ENCODE measurements at places on chromosomes 7 and 10.

DNA sequence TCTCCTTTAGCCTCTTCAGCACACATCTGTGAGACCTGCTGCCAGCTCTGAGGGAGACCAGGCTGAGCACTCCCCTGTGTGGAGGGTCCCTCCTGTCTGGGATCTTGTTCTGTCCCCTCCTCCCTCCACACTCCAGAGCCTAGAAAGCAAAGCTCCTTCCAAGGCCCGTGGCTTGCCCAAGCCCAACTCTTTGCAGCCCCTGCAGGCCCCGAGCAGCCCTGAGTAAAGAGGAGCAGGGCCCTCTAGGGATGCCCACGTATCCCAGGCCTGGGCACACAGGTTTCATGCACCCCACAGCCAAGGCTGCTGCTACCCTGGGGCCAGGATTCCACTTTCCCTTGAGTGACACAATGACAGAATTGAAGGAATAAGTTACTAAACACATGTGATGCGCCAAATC, 24.0 kb downstream of the COBL start:
- no peak for DNase-seq

GRCh38 chr7:18762189-18762588, 266.6 kb downstream of the HDAC9 start:
- DNase-seq = no peak

DNA sequence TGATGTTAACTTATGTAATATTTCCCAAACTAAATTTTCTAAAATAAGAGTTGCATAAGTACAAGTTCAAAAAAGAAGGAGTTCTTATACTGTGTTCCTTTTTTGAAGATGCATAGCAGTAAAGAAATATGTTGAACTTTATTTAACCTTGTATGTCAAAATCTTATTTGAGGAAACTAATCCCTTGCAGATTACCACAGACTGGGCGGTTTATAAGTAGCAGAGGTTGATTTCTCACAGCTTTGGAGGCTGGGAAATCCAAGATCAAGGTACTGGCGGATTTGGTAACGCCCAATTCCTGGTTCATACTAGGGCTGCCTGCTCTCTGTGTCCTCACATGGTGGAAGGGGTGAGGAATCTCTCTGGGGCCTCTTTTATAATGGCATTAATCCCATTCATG, 68.5 kb downstream of the GNAT3 start:
- no peak for DNase-seq

- no peak for DNase-seq
Observed at GRCh38 chr10:90288391-90288933, 569.4 kb downstream of the HTR7 start.

GRCh38 chr10:5633166-5633749, 33.1 kb downstream of the ASB13 start:
- no peak for DNase-seq

DNA sequence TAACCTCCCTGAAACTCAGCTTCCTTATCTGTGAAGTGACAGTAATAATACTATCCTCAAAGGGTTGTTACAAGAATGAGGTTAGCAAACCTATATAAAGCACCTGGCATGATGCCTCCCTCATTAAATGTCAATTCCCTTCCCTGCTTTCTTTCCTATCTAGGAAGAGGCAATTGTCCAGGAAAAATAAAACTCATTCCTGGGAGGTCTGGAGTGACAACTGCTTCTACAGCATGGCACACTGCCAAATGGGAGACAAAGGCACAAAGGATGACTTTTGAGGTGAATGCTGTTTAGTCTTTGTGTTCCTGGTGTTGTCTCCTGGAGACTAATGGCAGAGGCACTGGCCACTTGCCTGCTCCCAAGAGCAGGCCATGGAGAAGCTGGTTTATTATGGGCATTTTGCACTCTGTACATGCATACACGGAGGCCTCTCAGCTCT, 32.2 kb upstream of the PDE1C start:
- DNase-seq = no peak
